Erythroblast (primary cell): ENCODE measurements at places on chromosomes 1 and 21.

- no peak for DNase-seq
Measured at GRCh38 chr1:197320991-197321531, 53.0 kb downstream of the CRB1 start.

DNA sequence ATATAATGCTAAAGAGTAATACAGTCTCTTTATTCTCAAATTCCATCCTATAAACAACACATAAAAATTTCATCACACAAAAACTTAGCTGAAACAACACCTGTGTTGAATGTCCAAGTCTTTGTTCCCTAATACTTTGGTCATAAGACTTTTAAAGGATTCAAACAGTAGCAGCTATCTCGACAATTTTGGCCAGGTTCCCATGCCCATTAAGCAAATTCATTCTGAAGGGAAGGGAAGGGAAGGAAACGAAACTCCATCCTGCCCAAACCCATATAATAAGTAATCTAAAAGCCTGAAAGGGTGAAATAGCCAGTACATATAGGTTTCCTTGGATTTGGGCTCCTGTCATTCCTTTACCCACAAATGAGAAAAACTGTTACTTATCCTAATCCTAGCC lies 7.5 kb downstream of the IVNS1ABP start:
- DNase-seq = no peak

GRCh38 chr21:34112316-34113033 lies 39.1 kb downstream of the MRPS6 start:
- DNase-seq = no peak

GRCh38 chr1:34781071-34781843 lies at the start of gene GJB3:
TSS of gene GJB3 (plus strand) at chr1:34781214. CDS start at chr1:34784763, 3,549 bp downstream.
- no peak for DNase-seq
